ENCODE measurements at places on chromosomes 5 and 9. TPM values are rescaled to one million over a fixed set of nuclear protein-coding genes. Genes with fewer than 3 reads are reported as not detected.

DNA sequence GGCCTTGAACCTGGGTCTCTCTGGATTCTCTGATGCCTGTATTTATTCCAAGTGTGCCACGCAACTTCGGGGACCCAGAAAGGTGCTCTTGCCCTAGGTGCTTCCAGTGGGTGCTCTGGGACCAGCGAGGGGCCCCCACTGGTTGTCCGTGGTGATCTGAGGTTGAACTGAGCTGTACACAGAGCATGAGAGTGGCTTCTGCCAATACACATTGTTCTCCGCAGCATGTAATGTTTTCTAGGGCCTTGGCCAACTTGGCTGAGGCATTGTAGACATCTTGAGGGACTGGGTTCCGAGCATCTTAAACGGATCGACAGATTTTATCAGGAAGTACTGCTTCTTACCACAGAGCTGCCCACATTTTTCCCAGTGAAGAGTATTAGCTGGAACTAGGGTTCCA, 117.9 kb downstream of the MTX3 start:
- DNase-seq: no peak

Gene ARHGEF39
- 3.9 TPM for total RNA-seq

Gene CEL
- 0.76 TPM for total RNA-seq

- DNase-seq: no peak
These were observed 33.2 kb upstream of the ASTN2 start for GRCh38 chr9:117448066-117448465.

GRCh38 chr5:6837519-6838110, 124.4 kb downstream of the TENT4A start:
- DNase-seq: no peak

DNA sequence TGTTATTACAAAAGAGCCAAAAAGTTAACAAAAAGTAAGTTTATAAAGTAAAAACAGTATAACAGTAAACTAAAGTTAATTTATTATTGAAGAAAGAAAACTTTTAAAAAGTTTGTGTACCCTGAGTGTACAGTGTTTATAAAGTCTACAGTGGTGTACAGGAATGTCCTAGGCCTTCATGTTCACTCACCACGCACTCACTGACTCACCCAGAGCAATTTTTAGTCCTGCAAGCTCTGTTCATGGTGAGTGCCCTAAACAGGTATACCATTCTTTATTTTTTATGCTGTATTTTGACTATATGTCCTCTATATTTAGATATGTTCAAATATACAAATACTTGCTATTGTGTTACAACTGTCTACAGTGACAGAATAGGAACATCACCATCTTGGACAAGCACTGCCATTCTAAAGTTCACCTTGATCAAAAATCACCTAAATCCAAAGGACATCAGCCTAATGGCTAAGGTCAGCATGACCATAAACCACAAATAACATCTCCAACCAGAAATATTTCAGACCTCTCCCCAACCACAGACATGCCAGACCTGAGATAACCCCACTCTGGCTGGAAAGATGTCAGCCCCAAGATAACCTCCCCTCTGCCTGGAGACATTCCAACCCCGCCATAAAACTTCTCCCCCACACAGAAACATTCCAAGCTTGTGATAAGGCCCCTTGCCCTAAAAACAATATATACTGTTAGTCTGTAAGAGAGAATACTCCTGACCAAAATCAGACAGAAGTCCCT, 56.1 kb downstream of the AGXT2 start:
- DNase-seq: no peak

DNA sequence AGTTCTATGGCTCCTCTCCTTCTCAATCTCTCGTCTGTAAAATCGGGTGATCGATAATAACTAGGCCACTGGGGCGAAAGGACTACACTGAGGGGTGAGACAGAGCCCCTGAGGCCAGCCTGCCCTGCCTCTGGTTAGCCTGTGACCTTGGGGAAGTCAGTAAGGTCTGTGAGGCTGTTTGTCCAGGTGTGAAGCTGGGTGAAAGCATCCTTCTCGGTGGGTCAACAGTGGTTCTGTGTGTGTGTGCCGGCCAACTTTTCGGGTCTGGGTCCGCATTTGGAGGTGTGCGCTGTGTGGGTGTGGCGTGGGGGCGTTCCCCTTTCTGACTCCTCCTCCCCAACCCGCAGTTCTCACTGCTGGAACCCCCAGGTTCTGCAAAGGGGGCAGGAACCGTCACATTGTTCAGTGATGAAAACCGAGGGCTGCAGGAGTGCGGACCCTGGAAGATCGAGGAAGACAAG, 5.0 kb upstream of the RNF44 start:
- DNase-seq: peak; percentile 80

Gene IFNB1
- 0.05 TPM for total RNA-seq

Gene MCTP1
- 20.2 TPM for total RNA-seq
